ENCODE measurements at places on chromosomes 13 and 19.
A peak's percentile ranks its signal among the peaks of the same experiment; 100 is the strongest.

- DNase-seq, result peak; percentile 51
Measured at GRCh38 chr13:34941835-34942731, at the start of gene NBEA. TSS of gene NBEA (plus strand) at chr13:34942270. CDS start at chr13:34942821, 551 bp downstream.

GRCh38 chr13:36752673-36753072 is 66.3 kb upstream of the RFXAP start:
- DNase-seq, result no peak

- no peak for DNase-seq
Measured at GRCh38 chr13:98917116-98917515, 60.7 kb downstream of the DOCK9 start.

DNA sequence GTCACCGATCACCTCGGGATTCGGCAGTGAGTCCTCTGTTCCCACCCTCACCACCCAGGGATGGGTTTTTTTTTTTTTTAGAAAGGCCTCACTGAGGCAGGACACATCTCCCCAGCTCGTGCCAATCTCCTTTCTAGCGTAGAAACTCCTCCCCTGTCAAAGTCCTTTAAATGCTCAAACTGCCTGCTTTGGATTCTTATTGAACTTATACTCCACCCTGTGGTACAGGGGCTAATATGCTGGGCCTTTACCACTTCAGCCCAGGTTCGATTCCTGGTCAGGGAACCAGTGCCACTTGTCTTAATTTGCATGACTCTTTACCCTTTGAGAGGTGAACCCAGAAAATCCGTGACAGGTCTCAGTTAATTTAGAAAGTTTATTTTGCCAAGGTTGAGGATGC is 8.3 kb upstream of the ZNF14 start:
- no peak for DNase-seq

DNA sequence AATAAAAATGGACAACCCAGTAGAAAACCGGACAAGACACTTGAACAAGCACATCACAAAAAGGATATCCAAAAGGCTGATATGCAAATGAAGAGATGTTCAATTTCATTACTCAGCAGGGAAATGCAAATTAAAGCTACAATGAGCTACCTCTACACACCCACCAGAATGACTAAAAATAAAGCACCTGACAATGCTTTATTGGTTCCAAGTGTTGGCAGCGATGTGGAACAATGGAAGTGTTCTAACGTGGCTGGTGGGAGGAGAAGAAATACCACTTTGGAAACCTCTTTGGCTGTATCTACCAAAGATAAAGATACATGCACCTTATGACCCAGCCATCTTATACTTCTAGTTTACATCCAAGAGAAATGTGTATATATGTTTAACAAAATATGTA is 3.7 kb upstream of the ACP7 start:
- DNase-seq, result no peak

- no peak for DNase-seq
Measured at GRCh38 chr13:80921541-80921940, 580.6 kb upstream of the SPRY2 start.

DNA sequence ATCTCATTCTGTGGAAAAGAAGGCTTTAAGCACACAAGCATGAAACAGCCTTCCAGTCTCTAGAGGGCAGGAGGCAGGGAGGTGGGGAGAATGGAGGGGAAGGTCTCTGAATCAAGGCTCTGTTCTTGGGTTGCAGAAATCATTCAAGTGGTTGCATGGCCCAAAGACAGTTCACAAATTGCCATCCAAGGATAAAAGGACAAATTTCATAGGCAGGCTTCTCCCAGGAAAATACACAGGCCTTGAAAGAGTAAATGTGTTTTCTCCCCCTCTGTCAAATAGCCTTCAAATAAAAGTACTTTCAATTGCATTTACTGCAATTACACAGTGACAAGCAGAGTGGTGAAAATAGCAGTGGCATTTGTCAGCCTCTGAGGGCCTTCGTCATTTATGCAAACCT is 450.8 kb downstream of the DCT start:
- DNase-seq, result no peak

DNA sequence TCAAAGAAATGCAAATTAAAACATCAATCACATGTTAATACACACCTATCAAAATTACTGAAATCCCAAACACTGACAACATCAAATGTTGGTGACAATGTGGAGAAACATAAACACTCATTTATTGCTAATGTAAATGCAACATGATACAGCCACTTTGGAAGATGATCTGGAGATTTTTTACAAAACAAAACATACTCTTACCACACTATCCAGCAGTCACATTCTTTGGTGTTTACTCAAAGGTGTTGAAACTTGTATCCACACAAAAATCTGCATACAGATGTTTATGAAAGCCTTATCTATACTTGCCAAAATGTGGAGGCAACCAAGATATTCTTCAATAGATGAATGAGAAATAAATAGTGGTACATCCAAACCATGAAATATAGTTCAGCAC is 1219.5 kb upstream of the PCDH20 start:
- DNase-seq, result no peak

- no peak for DNase-seq
Measured at GRCh38 chr19:12896460-12896859, 5.5 kb downstream of the GCDH start.

DNA sequence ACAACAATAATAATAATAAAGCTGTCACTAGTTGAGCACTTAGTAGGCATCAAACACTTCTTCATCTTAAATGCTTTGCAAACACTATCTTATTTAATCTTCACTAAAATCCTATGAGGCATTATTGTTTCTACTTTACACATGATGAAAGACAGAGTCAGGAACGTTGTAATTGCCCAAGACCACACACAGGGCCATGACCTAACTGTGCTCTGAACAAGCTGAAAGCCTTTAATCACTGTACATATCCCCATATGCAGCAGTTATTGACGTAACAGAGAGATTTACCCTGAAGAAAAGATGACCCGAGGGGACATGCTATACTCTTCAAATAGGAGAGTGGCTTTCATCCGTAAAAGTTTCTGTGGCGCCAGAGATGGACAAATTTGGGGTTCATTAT is 53.0 kb downstream of the SACS start:
- no peak for DNase-seq

- DNase-seq, result no peak
Measured at GRCh38 chr19:16612636-16613035, 15.4 kb downstream of the MED26 start.

DNA sequence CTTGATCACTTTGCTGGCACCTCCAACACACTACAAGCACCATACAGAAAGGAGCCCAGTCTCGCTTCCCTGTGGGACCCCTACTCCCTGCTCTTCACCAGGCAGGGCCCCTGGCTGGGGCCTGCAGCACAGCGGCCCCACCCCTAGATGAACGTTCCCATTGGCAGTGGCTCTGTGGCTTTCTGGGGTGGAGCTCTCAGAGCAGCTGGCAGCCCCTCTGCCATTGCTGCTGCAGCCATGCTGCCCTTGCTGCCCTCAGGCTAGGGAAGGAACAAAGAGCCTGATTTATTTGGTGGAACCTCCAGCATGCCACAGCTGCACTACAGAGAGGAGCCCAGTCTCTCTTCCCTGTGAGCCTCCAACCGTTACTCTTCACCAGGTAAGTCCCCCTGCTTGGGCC is 5.8 kb downstream of the SIGLEC6 start:
- DNase-seq, result no peak

DNA sequence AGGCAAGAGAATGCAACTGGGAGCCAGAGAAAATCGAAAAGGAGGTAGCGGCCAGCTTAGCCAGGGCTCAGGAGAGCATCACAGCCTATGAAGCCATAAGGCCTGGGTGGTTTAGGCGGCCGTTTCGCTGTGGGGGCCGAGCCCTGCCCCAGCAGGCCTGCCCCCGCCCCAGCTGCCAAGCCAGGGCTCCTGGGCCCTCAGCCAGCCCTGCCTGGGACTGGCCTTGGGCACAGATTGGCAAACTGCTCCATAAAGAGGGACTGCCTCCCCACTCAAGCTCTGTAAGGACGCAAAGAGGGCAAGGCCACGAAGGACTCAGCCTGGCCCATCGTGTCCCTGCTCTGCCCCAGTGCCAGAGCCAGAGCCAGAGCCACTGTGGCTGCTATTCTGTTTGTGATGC is 10.2 kb downstream of the ZNF653 start:
- DNase-seq, result peak; percentile 26

- DNase-seq, result no peak
Measured at GRCh38 chr19:1863328-1863637, at the start of gene KLF16. TSS of gene KLF16 (minus strand) at chr19:1863579. CDS start at chr19:1863497, 82 bp downstream.

GRCh38 chr13:26255115-26255514 is 1.2 kb downstream of the CDK8 start:
- peak; percentile 14 for DNase-seq

- no peak for DNase-seq
Measured at GRCh38 chr13:86585835-86586234, 786.6 kb upstream of the SLITRK6 start.

GRCh38 chr19:2228157-2229030 is 7.7 kb downstream of the PLEKHJ1 start:
- DNase-seq, result no peak

GRCh38 chr13:72757792-72758535 is 23.7 kb downstream of the DIS3 start:
- DNase-seq, result no peak

DNA sequence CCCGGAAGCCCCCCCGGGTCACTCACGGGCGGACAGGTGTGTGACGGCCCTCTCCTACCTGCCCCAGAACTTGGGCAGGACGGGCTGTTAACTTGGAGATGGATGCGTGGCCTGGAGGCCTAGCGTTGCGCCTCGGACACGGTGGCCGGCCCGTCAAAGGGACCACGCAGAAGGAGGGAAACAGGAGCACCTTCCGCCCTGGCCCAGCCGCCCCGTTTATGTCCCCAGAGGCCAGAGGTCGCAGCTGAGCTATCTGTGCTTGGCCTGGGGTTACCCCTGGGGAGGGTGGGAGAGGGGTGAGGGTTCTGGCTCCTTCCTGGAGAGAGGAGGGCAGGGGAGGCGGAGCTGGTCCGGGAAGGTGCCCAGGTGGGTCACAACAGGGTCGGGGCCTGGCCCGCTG is 35.6 kb downstream of the GADD45B start:
- DNase-seq, result no peak

- DNase-seq, result no peak
Measured at GRCh38 chr13:98693756-98694155, 58.7 kb downstream of the SLC15A1 start.

- no peak for DNase-seq
Measured at GRCh38 chr19:27774337-27774736, 1438.6 kb downstream of the UQCRFS1 start.

Data from NCI-H524 (cell line).